PC-9 (cell line): ENCODE measurements at places on chromosomes 7 and 10.

- H3K4me1 ChIP-seq: no peaks in the 10 kb centered on the region
- H3K4me3 ChIP-seq: no peak overlapping the region
- H3K27me3 ChIP-seq: no peaks in the 10 kb centered on the region
Measured at GRCh38 chr10:22764639-22765038, 50.3 kb upstream of the PIP4K2A start.

- peak within 1 kb of the TSS; percentile 82 for H3K4me3 ChIP-seq
- H3K27me3 ChIP-seq: no peaks in the 10 kb centered on the region
- peak; percentile 95 for DNase-seq
- H3K27ac ChIP-seq: peak within 1 kb of the TSS; percentile 80
- no peaks in the 10 kb centered on the region for H3K36me3 ChIP-seq
Measured at GRCh38 chr7:101217388-101218235, at the start of the genes PLOD3 and ZNHIT1. Gene PLOD3, minus strand, starts transcription at chr7:101217581. Its CDS starts 307 bp downstream, at chr7:101217274. Gene ZNHIT1, plus strand, starts transcription at chr7:101218165. Its CDS starts 31 bp downstream, at chr7:101218196.

- H3K4me3 ChIP-seq: no peak overlapping the region
- H3K4me1 ChIP-seq: no peaks in the 10 kb centered on the region
- peaks cover 10% of the 10 kb centered on the region for H3K27me3 ChIP-seq
- DNase-seq: no peak
Measured at GRCh38 chr10:104424719-104425118, 71.1 kb downstream of the CFAP58 start.

- no peaks in the 10 kb centered on the region for H3K4me1 ChIP-seq
- H3K27me3 ChIP-seq: no peaks in the 10 kb centered on the region
- peak overlapping the region; percentile 25; the same call in 1 of the 2 replicates for H3K27ac ChIP-seq
Measured at GRCh38 chr10:123309731-123310130, 155.5 kb downstream of the BUB3 start.

DNA sequence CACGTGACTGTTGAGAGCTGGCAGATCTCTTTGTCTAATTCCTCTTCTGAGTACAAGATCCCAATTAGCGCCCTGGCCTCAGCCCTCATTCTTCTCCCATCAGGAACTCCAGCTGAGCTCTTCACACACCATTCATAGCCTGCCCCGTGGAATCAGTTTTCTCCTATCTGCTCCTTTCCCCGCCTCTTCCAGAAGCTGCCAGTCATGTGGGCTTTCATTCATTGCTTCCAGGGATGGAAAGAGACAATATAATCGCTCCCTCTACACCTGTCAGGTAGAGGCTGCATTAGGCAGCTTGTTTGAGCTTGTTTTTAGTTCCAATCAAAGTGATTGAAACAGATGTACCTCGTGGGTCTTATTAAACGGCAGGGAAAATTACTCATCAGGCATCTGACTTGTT, 515.8 kb downstream of the TYW1 start:
- H3K27me3 ChIP-seq: no peaks in the 10 kb centered on the region
- no peaks in the 10 kb centered on the region for H3K36me3 ChIP-seq
- DNase-seq: no peak
- no peaks in the 10 kb centered on the region for H3K4me1 ChIP-seq
- no peak overlapping the region for H3K4me3 ChIP-seq
- no peak overlapping the region for H3K27ac ChIP-seq

GRCh38 chr7:33722383-33723101, 182.8 kb upstream of the BMPER start:
- no peaks in the 10 kb centered on the region for H3K36me3 ChIP-seq
- H3K4me3 ChIP-seq: peak overlapping the region; percentile 20; the same call in 1 of the 2 replicates
- H3K27ac ChIP-seq: no peak overlapping the region
- H3K27me3 ChIP-seq: peaks cover 26% of the 10 kb centered on the region
- DNase-seq: peak; percentile 89
- peaks cover 11% of the 10 kb centered on the region for H3K4me1 ChIP-seq

DNA sequence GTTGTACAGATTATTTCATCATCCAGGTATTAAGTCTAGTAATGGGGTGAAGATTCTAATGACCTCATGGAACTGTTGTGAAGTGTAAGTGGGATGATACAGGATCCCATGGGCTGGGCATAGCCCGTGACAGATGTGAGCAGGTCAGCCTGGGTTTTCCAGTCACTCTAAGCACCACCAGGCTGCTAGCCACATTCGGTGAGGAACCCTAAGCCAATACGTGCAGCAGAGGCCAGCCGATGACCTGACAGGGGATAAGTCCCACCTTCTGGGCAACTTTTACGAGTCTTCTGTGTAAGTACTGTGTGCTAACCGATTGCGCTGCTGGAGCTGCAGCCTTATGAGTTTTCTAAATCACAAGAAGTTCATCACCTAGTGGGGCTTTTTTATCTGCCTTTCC, 7.3 kb downstream of the ZNF503 start:
- H3K27ac ChIP-seq: peak overlapping the region; percentile 90; the same call in 1 of the 2 replicates
- H3K4me3 ChIP-seq: no peak overlapping the region; the same call in 1 of the 2 replicates
- peaks cover 14% of the 10 kb centered on the region for H3K4me1 ChIP-seq
- H3K27me3 ChIP-seq: no peaks in the 10 kb centered on the region
- DNase-seq: no peak

DNA sequence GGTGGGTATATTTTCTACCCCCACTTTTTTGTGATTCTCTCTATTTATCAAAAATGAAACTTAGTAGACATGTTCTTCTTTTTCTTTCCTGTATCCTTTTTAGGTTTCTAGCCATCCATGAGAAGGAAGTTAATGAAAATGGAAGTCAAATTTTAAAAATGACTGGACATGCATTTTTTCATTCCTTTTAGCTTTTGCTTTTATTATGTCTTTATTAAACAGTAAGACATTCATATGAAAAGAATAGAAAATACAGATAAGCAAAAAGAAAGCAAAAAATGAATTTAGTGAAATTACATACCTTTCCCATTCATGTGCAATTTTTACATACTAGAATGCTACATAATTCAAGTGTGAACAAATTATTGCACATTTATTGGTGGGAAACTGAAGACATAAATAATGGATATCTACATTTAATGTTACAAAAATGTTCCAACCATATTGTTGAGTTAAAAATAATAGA, 88.7 kb downstream of the CPED1 start:
- H3K36me3 ChIP-seq: no peaks in the 10 kb centered on the region
- no peak overlapping the region for H3K4me3 ChIP-seq
- H3K27me3 ChIP-seq: no peaks in the 10 kb centered on the region
- DNase-seq: no peak

GRCh38 chr10:77075926-77076325, 561.7 kb downstream of the KCNMA1 start:
- H3K27ac ChIP-seq: no peak overlapping the region
- no peaks in the 10 kb centered on the region for H3K27me3 ChIP-seq
- H3K4me3 ChIP-seq: no peak overlapping the region
- no peaks in the 10 kb centered on the region for H3K4me1 ChIP-seq
- no peaks in the 10 kb centered on the region for H3K36me3 ChIP-seq
- DNase-seq: no peak

DNA sequence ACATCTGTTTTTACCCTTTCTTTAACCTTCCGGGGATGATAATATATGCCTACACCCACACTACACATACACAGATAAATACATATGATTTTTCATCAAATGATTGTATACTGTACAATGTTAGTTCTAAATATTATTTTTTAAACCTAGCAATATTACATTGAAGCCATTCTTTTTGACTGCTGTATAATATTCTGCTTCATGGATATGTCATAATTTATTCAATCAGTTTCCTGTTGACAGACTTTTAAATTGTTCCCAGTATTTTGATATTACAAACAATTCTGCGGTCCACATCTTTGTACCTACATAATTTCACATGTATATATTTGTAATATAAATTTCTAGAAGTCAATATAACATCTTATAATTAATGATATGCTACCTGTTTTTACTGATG, 59.0 kb upstream of the ITGB1 start:
- no peak for DNase-seq
- H3K36me3 ChIP-seq: no peaks in the 10 kb centered on the region
- H3K27me3 ChIP-seq: no peaks in the 10 kb centered on the region
- 0 out of 2 replicates have a peak, but pooled peaks cover under 1% of the 10 kb centered on the region for H3K4me1 ChIP-seq

- DNase-seq: no peak
- peaks cover 37% of the 10 kb centered on the region for H3K4me1 ChIP-seq
- no peaks in the 10 kb centered on the region for H3K36me3 ChIP-seq
- no peak overlapping the region for H3K27ac ChIP-seq
- H3K27me3 ChIP-seq: no peaks in the 10 kb centered on the region
Measured at GRCh38 chr10:21347043-21347784, 178.3 kb downstream of the SKIDA1 start.

- DNase-seq: no peak
- H3K4me3 ChIP-seq: no peak overlapping the region
- H3K36me3 ChIP-seq: no peaks in the 10 kb centered on the region
- no peak overlapping the region for H3K27ac ChIP-seq
Measured at GRCh38 chr7:120760050-120760449, 97.9 kb downstream of the TSPAN12 start.

GRCh38 chr7:141304291-141304690, 230.4 kb downstream of the TMEM178B start:
- no peaks in the 10 kb centered on the region for H3K4me1 ChIP-seq
- no peak overlapping the region for H3K27ac ChIP-seq
- H3K27me3 ChIP-seq: peaks cover 34% of the 10 kb centered on the region

DNA sequence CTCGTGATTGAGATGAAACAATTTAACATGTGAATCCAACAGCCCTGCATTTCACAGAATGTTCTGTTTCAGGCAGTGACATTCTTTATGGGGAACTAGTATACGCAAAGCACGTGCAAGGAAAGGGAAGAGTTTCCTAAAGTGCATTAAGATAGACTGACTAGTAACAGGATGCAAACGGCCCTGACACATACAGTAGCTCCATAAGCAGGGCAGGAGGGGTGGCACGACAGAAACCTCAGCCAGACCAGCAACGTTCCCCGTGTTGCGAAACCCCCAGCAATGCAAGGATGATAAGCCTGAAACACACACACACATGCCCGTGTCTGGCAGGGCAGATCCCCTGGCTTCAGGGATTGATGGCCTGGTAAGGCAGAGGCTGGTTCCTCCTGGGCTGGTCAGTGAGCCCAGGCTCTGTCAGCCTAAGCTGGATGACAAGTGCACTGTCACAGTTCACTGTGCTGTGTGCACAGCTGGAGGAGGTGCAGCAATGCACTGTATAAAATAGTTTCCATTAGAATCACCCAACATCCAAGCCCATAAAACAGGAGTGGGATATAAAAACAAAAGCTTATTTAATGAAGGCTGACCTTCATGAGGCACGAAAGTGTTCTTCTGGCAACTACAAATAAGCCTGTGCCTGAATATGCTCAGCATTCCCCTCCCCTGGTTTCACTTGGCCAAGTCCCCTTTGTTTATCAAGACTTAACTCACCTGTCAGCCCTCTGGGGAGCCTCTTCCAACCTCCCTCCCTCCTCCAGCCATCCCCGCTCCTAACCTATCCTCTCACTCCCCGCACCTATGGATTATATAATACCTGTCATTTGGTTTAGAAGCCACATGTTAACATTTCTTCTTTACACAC, 88.8 kb downstream of the GSAP start:
- H3K27ac ChIP-seq: no peak overlapping the region
- peak; percentile 33 for DNase-seq
- H3K4me1 ChIP-seq: peaks cover 44% of the 10 kb centered on the region
- no peaks in the 10 kb centered on the region for H3K27me3 ChIP-seq

DNA sequence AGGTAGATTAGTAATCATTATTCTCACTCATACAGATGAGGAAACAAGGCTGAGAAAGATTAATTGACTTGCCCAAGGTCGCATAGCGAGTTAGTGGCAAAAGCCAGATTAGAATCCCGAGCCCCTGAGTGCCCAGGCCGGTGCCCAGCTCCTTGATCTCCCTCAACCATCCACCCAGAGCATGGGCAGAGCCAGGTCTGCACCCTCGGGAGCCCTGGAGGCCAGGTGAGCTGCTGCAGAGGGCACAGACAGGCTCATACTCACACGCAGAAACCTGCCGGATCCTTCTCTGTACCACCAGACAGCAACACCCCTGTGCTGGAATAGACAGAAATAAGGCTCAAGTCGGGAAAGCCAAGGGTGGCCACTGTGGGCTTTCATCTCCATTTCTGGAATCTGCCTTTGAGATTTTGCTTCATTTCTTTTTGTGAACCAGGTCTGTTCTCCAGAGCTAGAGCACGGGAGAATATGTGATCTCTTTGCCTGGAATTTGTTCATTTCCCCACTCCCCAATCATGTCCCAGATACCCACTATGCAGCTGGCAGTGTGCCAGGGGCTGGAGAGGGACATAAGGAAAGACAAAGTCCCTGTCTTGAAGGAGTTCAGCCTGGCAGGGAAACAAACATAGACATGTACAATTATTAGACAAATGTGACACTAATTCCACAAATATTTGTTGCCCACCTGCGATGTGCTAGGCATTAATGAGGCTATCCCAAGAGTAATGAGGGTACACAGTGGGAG, 5.5 kb downstream of the AFAP1L2 start:
- no peaks in the 10 kb centered on the region for H3K27me3 ChIP-seq
- H3K27ac ChIP-seq: no peak overlapping the region
- H3K4me3 ChIP-seq: no peak overlapping the region
- DNase-seq: no peak
- peaks cover 15% of the 10 kb centered on the region; the same call in 1 of the 2 replicates for H3K4me1 ChIP-seq
- H3K36me3 ChIP-seq: no peaks in the 10 kb centered on the region

DNA sequence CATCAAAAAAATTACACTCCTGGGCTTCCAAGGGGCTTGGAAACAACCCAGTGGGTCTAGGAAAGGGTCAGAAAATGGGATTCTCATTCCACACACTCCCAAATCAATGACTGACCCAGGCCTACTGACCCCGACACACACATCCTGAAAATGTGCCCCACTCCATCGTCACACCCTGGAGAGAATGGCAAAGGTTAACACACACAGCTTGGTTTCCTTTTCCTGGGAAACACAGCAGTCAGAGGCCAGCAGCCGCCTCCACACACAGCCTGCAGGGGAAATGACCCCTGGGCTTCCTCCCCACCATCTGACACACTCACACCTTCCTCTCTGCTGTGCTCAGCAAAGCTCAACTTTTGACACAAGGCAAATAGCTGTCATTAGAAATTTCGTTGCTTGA, 42.9 kb downstream of the SH3PXD2A start:
- H3K27ac ChIP-seq: no peak overlapping the region
- no peaks in the 10 kb centered on the region for H3K27me3 ChIP-seq
- H3K36me3 ChIP-seq: no peaks in the 10 kb centered on the region
- peaks cover 7% of the 10 kb centered on the region; the same call in 1 of the 2 replicates for H3K4me1 ChIP-seq
- no peak overlapping the region for H3K4me3 ChIP-seq

DNA sequence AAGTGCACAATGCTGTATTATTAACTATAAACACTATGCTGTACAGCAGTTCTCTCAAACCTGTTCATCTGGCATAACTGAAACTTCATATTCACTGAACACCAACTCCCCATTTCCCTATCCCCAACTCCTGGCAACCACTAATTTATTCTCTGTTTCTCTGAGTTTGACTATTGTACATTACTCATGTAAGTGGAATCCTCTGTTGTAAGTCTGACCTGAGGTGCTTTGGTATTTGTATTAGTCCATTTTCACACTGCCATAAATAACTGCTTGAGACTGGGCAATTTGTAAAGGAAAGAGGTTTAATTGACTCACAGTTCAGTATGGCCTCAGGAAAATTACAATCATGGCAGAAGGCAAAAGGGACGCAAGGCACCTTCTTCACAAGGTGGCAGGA, 266.3 kb downstream of the PPP1R3A start:
- no peaks in the 10 kb centered on the region for H3K4me1 ChIP-seq
- no peak for DNase-seq
- no peaks in the 10 kb centered on the region for H3K27me3 ChIP-seq
- H3K4me3 ChIP-seq: no peak overlapping the region
- no peaks in the 10 kb centered on the region for H3K36me3 ChIP-seq
